ENCODE measurements at places on chromosomes 16 and 17. TPM values are rescaled to one million over a fixed set of nuclear protein-coding genes. Genes with fewer than 3 reads are reported as not detected.

DNA sequence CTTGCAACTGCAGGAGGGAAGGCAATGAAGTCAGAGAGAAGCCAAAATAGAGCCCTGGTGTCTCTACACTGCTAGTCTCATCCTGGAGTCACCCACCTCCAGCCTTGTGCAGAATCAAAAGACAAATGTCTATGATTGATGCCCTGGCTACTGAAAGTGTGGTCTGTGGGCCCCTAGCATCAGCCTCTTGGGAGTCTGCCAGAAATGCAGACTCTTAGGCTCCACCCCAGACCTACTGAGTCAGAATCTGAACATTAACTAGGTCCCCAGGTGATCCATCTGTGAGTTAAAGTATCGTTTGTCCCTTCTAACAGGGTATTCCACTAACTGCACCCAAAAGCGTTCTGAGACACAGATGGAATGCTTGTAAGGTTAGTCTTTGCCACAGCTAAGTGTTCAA, 21.2 kb downstream of the EARS2 start:
- DNase-seq = no peak

DNA sequence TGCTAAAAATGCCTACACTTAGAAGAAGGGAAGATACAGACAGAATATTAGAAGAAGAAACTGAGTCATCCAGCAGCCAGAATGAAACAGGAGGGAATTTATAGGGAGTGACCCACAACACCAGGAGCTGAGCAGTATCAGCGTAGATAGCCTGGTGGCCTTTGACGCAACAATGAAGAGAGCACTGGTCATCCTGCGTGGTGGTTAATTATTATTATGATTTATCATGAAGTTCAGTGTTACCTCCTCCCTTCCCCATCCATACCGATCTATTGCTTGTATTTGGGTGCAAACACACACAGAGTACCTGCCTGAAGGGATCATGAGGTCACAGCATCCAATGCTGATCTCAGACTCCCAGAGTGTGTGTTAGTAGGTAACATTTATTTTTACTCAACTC, 38.5 kb downstream of the ERCC4 start:
- DNase-seq = no peak

GRCh38 chr16:60241671-60242070, 1507.6 kb upstream of the GOT2 start:
- DNase-seq = no peak

- peak; percentile 74 for DNase-seq
Measured at GRCh38 chr16:74565378-74565777, 41.5 kb downstream of the GLG1 start.

DNA sequence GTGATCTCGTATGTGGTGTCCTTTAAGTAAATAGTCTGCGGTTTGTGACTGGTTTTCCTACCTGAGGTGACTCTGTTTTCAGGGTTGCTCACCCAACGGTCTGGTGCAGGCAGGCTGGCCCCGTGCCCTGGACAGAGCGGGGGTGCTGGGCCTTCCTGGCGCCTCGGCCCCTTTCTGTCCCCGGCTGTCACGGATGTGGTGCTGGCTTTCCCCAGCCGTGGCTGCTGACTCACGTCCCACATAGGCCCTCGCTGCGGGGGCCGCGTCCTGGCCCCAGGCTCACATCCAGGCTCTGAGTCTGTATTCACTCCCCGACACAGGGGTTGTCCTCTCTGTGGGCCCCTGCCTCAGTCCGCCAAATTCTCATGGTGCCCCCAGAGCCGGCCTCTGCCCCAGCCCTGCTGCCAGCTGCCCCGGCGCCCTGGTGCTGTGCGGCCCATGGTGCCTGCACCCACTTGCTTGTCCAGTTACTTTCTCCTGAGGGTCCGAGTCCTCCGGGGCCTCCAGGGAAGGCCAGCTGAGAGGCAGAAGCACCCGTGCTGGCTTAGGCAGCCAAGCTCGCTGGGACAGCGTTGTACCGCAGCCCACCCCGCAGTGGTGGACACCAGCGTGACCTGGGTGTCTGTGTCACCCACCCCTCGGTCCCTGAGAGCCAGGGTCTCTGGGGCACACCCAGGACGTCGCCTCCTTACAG, 5.9 kb downstream of the CHMP6 start:
- no peak for DNase-seq

DNA sequence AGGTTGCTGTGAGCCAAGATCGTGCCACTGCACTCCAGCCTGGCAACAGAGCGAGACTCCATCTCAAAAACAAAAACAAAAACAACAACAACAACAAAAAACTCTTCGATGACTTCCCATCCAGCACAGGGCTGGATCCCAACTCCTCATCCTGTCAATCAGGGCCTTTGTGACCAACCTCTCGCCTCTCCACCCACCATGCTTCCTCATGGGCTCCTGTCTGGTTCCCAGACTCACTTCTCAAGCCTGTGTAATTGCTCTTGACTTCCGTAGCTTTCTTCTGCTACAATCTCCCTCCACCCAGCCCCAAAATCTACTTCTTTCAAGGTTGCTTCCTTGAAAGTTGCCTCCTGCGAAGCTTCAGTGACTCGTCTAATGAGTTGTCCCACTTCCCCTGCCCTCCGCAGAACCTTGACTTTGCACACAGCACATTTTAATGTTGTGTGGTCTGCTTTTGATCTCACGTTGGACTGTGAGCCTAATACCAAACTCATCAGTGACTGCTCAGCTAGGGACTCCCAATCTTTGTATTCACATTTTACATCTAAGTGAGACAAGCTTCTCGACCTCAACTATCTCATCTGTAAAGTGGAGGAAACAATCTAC, 936 bp upstream of the RASL10B start:
- no peak for DNase-seq

DNA sequence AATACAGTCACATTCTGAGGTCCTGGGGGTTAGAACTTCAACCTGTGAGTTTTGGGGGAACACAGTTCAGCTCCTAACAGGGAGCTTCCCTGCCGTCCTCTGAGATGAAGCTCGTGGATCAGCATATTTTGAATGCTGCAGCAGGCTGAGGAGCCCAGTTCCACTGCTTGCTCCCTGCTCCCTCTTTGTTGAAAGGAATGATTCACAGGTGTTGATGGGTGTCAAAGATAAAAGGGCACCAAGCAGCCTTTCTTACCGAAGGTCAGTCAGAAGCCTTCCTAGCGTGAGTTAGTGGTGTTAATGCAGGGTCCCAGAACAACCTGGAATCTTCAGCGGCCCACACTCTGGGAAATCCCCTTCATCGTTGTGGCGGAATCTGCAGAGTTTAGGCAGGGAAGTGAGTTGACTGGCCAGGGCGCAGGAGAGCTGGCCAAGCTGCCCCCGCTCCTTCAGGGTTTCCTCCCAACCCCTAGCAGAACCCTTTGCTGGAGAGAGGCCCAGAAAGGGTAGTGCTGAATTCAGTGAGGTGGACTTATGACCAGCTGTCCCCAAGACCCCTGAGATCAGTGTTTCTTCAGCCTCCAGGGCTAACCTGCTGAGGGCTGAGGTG, 114.8 kb downstream of the GNAO1 start:
- DNase-seq = no peak

DNA sequence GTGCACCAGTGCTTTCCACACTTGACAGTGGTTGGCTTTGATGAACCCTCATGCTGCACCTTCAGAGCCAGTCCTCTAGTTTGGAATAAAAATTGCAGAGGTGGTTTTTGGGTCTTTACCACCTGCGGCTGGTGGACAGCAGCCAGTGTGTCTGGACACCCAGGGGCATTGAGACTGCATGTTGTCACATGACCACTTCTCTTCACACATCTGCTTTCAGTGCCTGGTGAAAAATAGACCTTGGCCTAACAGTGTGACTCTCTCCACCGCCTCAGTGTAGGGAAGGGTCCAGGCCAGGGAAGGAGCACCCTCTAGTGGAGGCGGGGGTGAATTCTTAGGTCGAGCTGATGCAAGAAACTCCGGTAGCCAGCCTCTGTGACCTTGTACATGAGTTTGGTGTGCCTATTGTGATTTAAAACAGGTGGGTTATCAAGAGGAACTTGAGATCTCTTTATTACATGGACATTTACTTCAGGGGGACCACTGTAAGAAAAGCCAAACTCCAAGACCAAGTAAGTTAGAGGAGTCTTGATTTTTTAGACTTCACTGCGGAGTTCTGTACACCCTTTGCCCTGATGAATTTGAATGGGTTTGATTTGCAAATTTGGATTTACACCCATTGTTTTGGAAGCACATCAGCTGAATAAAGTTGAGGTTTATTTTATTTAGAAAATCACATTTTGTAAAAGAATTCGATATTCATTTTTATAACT, 17.9 kb downstream of the GOSR2 start:
- DNase-seq = peak; percentile 72

- no peak for DNase-seq
Measured at GRCh38 chr16:76386784-76387183, 109.6 kb downstream of the CNTNAP4 start.

DNA sequence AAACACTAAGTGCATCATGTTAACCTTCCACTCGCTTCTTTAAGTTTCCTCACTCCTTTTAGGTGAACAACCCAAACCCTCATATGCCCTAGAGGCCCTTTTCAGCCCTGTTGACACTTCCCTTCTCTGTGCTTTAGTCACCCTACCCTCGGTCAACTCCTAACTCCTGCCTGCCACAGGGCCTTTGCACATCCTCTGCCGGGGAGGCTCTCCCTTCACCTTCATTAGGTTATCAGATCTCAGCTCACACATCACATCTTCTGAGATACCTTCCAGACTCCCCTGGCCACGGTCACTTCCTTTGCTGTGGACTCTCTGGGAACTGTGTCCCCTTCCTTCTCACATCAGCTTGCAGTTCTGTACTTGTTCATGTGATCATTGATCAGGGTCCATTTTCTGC, 574.4 kb downstream of the MAF start:
- no peak for DNase-seq

TK1 gene
- polyA plus RNA-seq = 38.5 TPM

HBA2 gene
- 753 TPM for polyA plus RNA-seq

SYT17 gene
- polyA plus RNA-seq = 10.2 TPM

C16orf95 gene
- polyA plus RNA-seq = 5.4 TPM

FNDC8 gene
- polyA plus RNA-seq = 0.32 TPM

KRTAP29-1 gene
- not detected for polyA plus RNA-seq
